ENCODE measurements at places on chromosomes 5 and 9.

DNA sequence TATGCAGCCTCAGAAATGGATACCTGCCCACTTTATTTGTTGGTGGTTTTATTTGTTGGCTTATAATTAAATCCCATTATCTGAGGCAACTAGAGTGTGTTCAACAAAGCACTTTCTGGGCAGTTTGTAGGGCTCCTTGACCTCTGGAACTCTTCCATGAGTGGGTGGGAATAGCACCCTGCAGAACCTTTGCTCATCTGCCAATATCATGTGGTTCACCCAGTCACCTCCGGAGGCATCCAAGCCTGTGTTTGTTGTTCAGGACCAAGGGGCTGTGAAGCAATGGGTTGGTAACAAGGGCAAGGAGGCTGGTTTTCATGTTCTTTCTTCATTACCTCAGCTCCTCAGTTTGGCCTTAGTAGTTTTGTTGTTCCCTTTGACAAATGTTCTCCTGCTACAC is 314.0 kb downstream of the NDUFS4 start:
- peak; percentile 15 for DNase-seq

DNA sequence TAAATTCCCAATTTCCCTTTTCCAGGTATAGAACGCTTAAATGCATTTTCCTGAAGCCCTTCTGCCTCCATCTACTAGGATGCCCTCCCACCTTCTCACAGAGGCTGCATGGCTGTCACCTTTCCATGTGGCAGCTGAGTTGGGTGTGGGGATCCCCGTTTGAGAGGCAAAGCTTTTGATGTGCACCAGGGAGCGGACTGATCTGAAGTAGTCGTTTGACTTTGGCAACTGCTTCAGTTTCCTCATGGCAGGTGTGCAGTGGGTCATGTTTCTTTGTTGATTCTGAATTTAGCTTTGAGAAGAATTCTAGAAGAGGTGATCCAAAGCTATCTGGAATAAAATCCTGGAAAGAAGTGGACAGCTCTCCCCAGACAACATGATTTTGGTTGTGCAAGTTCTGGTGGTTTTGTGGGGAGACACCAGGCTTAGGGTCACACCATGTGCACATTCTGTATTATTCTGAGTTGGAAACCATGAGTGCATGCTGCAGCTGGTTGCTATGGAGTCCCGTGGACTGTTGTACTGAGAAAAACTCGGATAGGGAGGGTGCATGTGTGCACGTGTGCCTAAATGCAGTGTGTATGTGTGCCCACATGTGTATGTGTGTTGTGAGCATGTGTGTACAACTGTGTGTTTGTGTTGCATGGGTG is 63.5 kb downstream of the GADD45G start:
- DNase-seq: peak; percentile 5

GRCh38 chr9:94826044-94826443 is 99.5 kb downstream of the AOPEP start:
- no peak for DNase-seq

GRCh38 chr5:135461481-135462151 is 9.5 kb upstream of the TIFAB start:
- DNase-seq: no peak

GRCh38 chr5:56918054-56918453 is 8.7 kb downstream of the SETD9 start:
- DNase-seq: no peak

- peak; percentile 78 for DNase-seq
Observed at GRCh38 chr5:83721953-83722901, 1.6 kb upstream of the HAPLN1 start.

DNA sequence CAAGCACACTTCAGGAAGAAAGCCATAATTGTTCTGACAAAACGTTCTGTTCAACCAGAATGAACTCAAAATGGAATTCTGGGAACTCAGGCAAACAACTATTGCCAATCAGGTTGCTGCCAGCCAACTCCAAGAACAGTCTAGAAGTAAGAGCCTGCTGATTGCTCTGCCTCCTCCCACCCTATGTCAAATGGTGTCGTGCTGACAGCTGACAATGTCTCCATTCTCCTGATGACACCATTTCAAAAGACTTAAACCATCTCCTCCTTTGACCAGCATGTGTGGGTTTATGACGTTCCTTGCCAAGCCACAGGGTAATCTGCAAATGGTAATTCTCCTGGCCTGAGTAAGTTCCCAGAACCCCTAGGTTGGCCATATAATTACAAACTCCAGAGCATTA is 21.9 kb upstream of the PLIN2 start:
- peak; percentile 88 for DNase-seq

DNA sequence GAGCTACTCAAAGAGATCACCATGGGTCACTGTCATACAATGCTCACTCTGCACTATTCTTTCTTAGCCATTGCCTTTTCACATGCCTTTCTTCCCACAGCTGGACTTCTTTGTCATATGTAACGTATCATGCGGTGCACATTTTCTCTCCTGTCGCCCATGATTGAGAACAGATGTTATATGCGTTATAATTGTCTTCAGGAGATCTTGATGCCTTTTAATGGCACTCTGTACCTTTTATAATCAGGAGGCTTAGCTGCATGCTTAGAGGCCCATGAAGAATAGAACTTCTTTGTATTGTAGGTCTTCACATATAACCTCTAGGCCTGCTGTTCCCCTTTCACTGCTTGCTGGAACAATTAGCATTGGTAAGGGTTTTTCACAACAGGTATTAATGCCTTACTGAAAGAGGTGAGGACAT is 436.1 kb downstream of the CDH10 start:
- DNase-seq: no peak

DNA sequence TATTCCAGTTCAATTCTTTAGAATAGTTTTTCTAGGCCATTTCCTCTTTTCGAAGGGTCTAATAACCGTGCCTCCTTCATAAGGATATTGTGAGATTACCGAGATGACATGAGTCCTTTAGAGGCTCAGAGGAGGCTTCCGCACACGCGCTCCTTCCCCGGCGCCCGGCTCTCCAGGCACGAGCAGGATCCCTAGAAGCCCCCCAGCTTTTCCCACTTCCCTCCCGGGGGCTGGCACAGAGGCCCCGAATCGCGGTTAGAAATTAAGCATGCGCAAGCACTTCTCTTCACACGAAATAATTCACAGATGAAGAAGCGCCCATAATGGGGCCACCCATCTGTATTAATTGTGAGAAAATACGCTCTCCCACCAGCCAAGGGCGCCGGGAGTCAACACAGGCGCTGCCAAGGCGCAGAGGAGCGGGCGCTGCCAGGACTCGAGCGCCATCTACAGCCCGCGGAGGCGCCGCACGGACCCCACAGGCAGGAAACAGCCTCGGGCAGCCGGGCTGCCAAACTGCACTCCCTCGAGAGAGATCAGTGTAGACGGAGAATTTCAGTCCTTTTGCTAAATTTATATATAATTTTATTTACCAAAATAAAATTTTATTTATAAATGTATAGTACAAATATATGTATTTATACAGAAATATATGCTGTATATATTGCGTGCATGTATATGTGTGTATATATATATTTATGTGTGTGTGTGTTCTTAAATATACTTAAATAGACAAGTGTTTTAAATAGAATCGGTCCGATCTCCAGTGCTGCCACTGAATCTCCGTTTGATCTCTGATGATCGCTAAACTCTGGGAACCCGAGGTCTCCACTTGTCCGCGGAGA is 258.1 kb upstream of the NFIL3 start:
- DNase-seq: peak; percentile 56

DNA sequence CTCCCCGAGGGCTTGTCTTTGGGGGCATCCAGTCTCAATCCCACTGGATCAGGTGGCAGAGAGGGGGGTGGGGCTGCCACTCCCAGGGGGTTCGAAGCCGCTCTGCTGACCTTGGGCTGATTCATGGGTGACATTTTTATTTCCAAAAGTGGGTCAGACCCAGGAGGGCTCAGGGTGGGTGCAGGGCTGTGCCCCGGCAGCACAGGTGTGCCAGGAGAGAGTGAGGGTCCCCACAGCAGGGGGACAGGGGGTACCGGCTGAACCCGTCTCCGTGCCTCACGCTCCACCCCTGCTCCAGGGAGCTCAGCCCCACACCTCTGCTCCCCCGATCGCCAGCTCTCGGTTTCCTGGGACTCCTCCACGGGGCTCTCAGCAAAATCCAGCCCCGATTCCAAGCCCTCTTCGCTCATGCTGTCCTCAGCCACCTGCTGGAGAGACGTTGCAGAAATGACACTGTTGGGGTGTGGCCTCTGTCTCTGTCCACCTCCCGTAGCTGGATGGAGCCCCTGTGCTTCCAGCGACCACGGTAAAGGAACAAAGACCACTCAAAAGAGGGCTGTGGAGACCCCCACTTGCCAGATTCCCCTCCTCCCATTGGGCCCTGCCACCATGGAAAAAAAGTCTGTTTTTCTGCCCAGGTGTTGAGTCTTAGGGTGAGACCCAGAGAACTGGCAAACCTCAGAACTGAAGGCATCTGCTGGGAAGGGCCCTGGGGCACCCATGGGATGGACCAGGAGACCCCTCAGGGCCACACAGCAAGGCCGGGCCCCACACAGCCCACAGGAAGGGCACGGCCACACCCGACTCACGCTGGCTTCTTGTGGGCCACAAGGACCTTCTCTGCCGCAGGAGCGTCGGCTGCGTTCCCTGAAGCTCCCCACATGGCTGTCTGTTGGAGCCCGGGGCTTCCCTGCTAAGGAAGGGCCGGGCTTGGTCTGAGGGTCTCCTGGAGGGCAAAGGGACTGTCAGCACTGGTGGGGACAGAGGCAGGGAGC is 10.6 kb upstream of the QSOX2 start:
- no peak for DNase-seq

DNA sequence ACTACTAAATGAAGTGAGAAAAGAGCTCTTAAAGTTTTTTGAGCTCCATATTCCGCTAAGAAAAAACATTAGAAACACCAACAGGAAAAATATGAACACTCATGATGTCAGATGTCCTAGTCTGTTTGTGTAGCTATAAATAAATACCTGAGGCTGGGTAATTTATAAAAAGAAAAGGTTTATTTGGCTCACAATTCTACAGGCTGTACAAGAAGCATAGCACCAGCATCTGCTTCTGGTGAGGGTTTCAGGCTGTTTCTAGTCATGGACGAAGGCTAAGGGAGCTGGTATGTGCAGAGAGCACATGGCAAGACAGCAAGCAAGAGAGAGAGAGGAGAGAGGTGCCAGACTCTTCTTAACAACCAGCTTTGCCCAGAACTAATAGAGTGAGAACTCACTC is 186.2 kb downstream of the PLK2 start:
- DNase-seq: no peak

DNA sequence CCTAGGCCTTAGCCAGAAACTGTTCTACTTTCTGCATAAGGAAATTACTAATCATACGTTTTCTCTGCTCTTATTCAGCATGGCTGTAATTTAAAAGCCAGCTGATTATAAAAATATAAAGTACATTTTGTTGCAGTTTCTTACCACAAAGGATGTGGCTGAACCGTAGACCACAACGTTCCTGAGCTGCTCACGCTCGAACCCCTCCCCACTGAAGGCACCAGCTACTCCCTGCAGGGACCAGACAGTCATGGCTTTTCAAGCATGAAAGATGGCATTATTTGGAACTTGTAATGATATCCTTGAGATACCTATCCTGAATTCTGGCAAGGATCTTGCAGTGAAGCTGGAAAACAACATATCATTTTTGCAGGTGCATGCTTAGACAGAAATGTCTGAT is 91.8 kb upstream of the DMRT1 start:
- DNase-seq: no peak

DNA sequence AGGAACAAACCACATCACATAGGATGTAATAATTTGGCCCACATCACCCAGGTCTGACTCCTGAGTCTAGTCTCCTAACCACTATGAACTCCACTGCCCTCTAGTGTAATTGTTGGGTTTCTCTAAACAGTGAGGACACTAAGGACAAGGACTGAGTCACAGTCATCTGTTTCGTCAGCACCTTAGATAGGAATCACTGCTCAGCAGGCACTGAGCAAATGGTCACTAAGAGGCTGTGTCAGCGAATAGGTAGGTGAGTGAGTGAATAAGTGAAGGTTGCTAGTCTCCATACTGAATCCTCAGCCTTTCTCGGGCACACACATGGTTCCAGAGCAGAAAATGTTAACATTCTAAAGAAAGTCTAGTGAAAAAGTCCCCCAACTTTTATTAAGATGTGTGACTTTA is 278.6 kb downstream of the SPOCK1 start:
- peak; percentile 76 for DNase-seq

DNA sequence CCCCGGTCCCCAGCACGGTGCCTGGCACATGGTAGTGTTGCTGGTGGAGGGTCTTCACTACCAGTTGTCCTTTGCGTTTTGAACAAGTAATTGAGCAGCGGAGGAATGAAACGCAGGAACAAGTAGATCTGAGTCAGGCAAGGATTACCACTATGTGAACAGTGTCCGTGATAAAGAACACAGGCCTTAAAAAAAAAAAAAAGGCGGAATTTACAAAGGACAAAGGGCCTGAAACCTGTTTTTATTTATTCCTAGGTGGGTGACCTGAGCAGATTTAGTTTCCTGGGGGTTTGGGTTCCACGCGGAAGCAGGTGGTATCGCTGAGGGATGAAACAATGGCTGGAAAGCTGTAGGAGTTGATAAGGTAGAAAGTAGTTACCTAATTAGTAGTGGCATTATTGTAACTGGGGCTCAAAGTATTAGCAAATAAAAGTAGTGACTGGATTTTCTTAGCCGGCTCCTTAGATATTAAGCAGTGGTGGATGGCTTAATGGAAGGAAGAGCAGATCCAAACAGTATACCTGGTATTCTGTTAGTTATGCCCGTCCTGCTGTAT is 1.1 kb downstream of the RUSC2 start:
- DNase-seq: peak; percentile 60

- peak; percentile 89 for DNase-seq
Observed at GRCh38 chr5:157571357-157571827, 4.2 kb downstream of the ADAM19 start.

DNA sequence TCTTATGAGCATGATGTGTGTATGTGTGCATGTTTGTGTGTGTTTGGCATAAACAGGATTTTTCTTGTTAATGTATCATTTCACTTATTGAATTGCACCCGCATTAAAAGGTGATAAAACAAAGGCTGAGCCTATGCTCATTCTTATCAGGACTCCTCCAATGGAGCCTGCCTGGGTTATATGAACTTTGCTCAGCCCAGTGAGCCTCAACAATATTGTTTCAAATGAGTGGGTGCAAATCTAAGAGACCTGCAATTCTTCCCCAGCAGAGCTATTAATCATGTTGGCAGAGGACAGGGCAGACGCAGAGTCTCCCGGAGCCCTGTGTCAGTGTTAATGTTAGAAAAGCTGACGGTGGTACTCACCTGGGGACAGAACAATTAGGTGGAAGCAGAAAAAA is 71.6 kb downstream of the SH3RF2 start:
- no peak for DNase-seq

DNA sequence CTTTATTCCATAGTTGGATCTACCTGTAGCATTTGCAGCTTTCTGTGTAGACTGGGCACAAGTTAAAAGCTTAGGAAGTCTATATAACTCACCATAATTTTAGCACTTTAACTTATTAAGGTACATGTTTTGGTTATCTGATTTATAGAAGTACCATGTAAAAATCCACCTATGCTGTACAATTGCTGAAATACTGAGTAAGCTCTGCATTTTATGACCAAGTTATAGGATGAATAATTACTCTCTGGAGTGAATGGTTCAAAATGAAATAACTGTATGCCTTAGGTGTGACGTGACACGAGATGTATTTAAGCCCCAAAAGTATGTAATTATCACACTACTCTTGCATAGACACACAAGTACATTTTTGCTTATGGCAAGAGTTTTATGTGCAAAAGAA is 22.1 kb downstream of the ZSWIM6 start:
- no peak for DNase-seq

All from amniotic epithelial cell (primary cell).